KG1 (cell line): ENCODE measurements at places on chromosomes 12 and 14.

- DNase-seq, result no peak
Measured at GRCh38 chr12:121439715-121440114, 39.8 kb downstream of the RNF34 start.

- DNase-seq, result peak; percentile 2
Measured at GRCh38 chr12:18139989-18140596, 50.1 kb upstream of the RERGL start.

DNA sequence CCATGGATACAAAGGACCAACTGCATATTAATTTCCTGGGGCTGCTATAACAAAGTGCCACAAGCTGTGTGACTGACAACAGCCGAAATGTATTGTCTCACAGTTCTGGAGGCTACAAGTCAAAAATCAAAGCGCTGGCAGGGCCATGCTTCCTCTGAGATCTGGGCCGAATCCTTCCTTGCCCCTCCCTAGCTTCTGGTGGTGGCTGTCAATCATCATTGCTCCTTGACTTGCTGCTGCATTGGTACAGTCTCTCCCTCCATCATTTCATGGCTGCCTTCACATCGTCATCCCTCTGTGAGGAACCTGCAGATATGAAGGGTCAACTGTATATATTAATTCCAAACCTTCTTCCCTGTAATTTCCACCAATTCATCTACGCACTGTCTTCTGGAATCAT is 118.3 kb downstream of the EXOC5 start:
- no peak for DNase-seq

DNA sequence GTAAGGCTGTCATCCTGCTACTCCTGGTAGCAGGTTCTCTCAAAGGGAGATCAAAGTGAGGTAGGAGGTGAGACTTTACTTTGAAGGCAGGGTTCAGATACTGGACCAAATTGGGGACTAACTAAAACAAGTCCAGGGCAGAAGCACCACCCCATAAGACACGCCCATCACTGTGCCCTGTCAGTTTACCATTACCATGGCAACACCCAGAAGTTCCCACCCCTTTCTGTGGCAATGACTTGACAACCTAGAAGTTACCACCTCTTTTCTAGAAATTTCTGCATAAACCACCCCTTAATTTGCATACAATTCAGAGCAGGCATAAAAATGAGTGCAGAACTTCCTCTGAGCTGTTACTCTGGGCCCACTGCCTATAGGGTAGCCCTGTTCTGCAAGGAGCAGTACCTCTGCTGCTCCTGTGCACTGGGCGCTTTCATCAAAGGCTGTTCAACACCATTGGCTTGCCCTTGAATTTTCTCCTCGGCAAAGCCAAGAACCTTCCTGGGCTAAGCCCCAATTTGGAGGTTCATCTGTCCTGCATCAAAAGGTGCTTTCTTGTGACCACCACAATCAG is 64.8 kb upstream of the MAX start:
- DNase-seq, result no peak

GRCh38 chr12:50927356-50927755 is 25.0 kb upstream of the HIGD1C start:
- DNase-seq, result no peak

- DNase-seq, result no peak
Measured at GRCh38 chr12:11837216-11837934, 187.9 kb downstream of the ETV6 start.

- no peak for DNase-seq
Measured at GRCh38 chr12:48997719-48998496, 1.3 kb downstream of the DDN start.

GRCh38 chr12:108689314-108690190 is 41.8 kb downstream of the CORO1C start:
- DNase-seq, result peak; percentile 51

DNA sequence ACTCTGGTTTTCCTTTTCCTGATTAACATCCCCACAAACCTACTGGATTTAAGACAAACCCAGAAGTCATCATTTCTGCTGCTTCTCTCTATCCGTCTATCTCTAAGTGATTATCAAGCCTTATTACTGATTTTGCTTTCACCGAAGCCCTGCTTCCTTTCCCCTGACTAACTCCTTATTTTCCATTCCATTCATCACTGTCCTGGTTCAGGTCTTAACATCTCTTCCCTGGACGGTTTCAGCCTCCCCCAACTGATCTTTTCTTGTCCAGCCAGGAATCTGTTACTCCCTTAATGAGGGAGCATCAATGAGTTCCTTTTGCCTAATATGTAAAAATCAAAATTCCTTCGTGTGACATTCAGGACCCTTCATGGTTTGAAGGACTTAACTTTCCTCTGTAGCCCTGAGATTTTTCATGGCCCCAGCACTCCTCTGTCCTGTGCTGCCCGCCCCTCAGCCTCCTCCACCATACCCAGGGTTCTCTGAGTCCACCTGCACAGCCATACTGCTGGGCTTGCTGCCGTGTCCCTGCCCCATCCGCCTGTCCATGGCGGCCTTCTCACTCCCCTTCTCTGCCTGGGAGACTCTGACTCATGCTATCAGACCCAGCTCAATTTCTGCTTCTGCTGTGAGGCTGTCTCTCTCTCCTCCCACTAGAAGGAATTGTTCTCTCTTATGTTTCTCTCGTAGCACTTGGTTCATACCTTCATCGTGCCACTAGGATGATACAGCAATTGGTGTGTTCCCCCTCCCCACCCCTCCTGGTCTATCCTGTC is 167.8 kb upstream of the HIF1A start:
- DNase-seq, result no peak

GRCh38 chr12:99249543-99249942 is 398.0 kb upstream of the GARIN6 start:
- no peak for DNase-seq

- DNase-seq, result no peak
Measured at GRCh38 chr12:41101806-41102205, 86.3 kb upstream of the PDZRN4 start.

DNA sequence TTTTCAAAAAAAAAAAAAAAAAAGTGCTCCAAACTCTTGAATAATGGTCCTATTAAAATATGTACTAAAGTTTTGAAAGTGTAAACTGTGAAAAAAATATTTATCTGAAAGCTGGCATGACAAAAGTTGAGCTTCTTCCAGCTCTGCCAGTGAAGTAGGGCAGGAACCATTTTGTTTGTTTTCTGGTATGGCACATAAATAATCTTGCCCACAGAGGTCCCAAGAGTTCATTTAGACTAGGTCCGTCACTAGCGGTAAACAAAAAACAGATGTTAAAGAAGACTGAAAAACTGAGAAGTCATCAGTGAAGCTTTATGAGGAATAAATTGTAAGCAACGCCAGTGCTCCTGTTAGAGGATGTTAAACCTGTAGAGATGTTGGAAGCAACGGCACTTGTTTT is 7.0 kb downstream of the ERP27 start:
- no peak for DNase-seq

- DNase-seq, result no peak
Measured at GRCh38 chr12:68335462-68335861, 3.3 kb upstream of the MDM1 start.

- DNase-seq, result no peak
Measured at GRCh38 chr12:45987340-45987727, 3.0 kb downstream of the SCAF11 start.

GRCh38 chr12:1273051-1273450 is 282.0 kb downstream of the ERC1 start:
- no peak for DNase-seq

GRCh38 chr12:65494537-65494936 is 216.1 kb downstream of the MSRB3 start:
- no peak for DNase-seq

- DNase-seq, result peak; percentile 89
Measured at GRCh38 chr12:109477185-109477962, at the start of the genes KCTD10 and UBE3B. TSS of gene KCTD10 (minus strand) at chr12:109477300. CDS start at chr12:109477262, 38 bp downstream. TSS of gene UBE3B (plus strand) at chr12:109477634. CDS start at chr12:109483552, 5,918 bp downstream.

GRCh38 chr12:6452245-6452943 is 552 bp downstream of the TAPBPL start:
- DNase-seq, result no peak

DNA sequence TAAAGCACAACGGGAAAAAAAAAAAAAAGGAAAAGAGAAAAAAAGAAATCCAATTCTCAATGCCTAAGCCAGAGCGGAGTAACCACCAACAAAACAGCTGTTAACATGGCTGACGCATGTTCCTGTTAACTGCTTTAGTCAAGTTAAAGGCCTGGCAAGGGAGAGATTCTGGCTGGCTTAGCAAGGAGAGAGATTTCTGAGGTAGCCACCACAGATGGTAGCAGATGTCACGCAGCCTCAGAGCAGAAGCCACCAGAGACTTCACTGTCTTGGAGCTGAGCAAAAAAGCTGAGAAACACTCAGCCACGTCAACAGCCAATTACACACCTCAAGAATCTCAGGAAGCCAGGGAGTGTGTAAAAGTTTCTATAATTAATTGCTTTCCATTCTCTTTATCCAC is 87.1 kb downstream of the TMCC3 start:
- no peak for DNase-seq

- no peak for DNase-seq
Measured at GRCh38 chr12:62250671-62251608, 9.3 kb upstream of the USP15 start.

DNA sequence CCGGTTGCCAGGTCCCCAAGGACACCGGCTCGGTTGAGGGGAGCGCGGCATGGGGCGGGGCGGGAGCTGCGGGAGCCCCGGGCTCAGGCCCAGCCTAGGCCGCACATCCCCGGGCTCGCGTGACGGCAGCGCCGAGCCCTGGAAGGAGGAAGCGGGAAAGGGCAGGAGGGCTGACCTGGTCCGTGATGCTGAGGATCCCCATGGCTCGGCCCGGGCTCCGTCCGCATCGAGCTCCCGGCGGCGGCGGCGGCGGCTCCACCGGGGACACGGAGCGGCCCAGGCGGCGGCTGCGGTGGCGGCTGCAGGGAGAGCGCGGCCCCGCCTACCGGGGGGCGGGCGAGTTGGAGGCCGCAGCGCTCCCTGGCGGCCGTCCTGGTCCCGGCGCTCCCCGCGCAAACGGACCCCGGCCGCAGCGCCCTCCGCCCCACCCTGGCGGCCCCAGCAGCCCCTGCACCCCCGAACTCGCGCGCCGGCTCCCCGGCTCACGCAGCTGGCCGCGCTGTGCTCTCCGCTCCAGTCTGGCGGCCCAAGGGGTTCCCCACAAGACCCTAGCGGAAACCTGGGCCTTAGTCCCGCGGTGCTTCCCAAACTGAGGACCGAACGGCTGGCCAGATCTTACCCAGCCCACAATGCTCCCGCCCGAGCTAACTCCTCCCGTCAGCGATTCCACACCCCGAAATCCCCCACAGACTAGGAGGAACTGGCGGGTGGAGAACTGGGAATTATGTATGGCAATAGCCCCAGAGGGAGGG is at the start of gene ANKRD52:
Gene ANKRD52 (minus strand): TSS at position 317 of the 752 bp plus-strand sequence. CDS start 115 bp downstream, at position 202.
- DNase-seq, result peak; percentile 53

GRCh38 chr14:65637780-65638179 is 225.2 kb downstream of the FUT8 start:
- no peak for DNase-seq

- no peak for DNase-seq
Measured at GRCh38 chr14:98919434-98919833, 352.6 kb downstream of the BCL11B start.

- DNase-seq, result no peak
Measured at GRCh38 chr12:69149270-69149669, 90.1 kb upstream of the CPSF6 start.

DNA sequence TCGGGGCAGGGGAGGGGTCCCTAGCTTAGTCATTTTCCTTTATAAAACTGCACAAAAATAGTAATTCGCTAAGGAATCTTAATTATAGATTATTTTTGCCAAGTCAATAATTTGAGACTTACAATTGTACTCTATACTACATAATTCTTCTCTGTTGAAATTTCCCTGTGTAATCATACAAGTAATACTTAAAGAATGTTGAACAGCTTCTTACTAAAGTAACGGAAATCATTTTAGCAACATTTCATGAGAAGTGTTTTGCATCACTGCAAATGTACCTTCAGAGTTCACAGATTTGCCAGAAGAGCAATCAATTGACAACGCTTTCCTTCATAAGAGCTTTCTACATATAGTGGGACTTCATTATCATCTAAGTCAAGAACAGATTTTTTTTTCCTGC is 7.9 kb upstream of the GNG2 start:
- no peak for DNase-seq

- no peak for DNase-seq
Measured at GRCh38 chr12:121167951-121168350, 35.3 kb downstream of the P2RX7 start.

- DNase-seq, result peak; percentile 44
Measured at GRCh38 chr12:104372061-104372720, 68.7 kb downstream of the EID3 start.

GRCh38 chr12:108454539-108455139 is 60.4 kb upstream of the FICD start:
- no peak for DNase-seq

DNA sequence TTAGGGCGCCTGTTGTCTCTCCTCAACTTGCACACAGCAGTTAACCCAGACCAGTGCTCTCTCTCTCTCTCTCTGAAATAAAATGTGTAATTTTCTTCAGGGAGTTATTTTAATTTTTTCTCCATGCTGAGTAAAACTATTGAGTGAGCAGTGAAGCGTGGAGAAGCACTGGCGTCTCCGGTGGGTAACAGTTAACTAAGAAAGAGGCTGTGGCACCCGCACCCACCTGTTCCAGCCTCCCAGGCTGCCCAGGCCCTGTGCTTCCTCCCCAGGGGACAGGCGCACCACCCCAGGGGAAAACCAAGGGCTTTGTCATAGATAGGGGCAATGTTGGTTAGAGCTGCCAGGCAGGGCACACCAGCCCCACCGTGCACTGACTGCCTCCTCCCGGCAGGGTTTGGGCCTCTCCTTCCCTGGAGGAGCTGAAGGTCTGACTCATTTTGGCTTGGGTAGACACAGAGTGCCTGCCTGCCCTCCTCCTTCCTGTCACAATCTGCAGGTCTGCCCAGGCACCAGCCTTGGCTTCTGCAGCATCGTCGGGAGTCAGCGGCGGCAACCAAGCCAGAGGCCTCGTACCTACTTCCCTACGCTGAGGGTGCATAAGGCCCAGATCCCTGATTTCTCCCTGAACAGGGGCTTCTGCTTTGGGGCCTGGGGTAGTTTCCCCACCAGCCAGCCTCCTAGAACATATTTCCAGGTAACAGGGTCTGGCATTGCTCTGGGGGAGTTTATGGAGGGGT is 3.9 kb downstream of the HOXC5 start:
- no peak for DNase-seq

GRCh38 chr14:25046301-25046943 is 3.5 kb downstream of the STXBP6 start:
- no peak for DNase-seq

GRCh38 chr12:10395390-10395998 is 5.7 kb upstream of the KLRK1 start:
- no peak for DNase-seq

- DNase-seq, result no peak
Measured at GRCh38 chr12:92035477-92035876, 110.2 kb downstream of the BTG1 start.

- no peak for DNase-seq
Measured at GRCh38 chr12:89384050-89384758, 31.9 kb upstream of the DUSP6 start.

GRCh38 chr12:15939111-15939510 is 28.0 kb downstream of the DERA start:
- peak; percentile 8 for DNase-seq

- no peak for DNase-seq
Measured at GRCh38 chr14:67079846-67080245, 109.4 kb upstream of the GARIN2 start.
